ENCODE measurements at places on chromosomes 1 and 21.

- no peaks in the 10 kb centered on the region for H3K4me1 ChIP-seq
- H3K27me3 ChIP-seq, result no peaks in the 10 kb centered on the region
- H3K27ac ChIP-seq, result no peak overlapping the region
- H3K4me3 ChIP-seq, result no peak overlapping the region
These were observed 71.4 kb downstream of the SLC44A5 start for GRCh38 chr1:75539230-75540116.

DNA sequence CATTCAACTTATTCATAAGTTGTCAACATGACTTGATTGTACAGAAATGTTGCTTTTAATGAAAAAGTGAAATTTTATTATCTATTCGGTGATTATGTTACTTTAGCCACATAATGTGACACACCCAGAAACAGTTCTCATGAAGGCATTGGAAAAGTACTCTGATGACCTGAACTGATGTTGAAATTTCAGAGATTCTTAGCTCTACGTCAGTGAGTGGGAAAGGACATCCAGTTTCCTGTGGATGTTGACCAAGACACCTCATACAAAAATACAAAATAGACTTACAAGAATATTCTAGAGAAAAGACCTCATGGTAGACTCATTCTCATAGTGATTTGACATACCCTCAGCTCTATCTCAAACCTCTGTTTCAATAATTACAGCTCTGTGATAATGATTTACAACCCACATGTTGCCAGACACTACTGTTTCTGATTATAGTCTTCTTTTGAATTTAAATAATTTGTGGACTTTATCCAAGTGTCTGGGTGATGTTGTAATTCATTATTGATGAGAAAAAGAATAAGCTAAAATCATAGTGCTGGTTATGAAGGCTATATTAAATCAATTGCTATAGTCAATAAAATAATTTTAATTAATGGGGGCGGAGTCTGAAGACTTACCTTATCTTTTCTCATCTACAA is 37.3 kb downstream of the KCNK2 start:
- H3K4me3 ChIP-seq, result no peak overlapping the region
- H3K4me1 ChIP-seq, result no peaks in the 10 kb centered on the region
- no peak overlapping the region for H3K27ac ChIP-seq
- H3K36me3 ChIP-seq, result no peaks in the 10 kb centered on the region
- DNase-seq, result no peak

DNA sequence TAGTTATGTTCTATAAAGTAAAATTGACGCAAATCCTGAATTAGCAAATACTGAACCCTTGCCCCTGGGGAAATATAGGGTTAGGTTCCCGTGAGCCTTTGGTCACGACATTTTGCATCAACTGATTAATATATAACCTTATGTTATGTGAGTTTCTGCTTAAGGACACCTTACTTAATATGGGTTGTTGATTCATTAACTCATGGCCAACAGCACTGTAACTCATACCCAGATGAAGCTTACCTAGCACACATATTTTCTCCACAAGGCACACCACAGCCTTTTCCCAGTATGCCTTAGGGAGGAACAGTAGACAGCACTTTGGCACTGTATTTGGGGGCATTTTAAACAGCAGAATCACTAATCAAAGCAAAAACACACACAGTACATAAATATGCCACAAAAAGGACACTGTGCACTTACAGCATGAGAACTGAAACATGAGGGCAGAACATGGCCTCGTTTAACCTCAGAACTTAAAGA is 15.1 kb downstream of the INAVA start:
- H3K4me1 ChIP-seq, result peaks cover 17% of the 10 kb centered on the region
- no peak overlapping the region for H3K27ac ChIP-seq
- H3K27me3 ChIP-seq, result no peaks in the 10 kb centered on the region
- H3K4me3 ChIP-seq, result no peak overlapping the region
- DNase-seq, result no peak

- H3K27ac ChIP-seq, result no peak overlapping the region
- H3K27me3 ChIP-seq, result peaks cover 3% of the 10 kb centered on the region
- DNase-seq, result no peak
- no peaks in the 10 kb centered on the region for H3K4me1 ChIP-seq
- no peaks in the 10 kb centered on the region for H3K36me3 ChIP-seq
These were observed 112.4 kb upstream of the ZBTB40 start for GRCh38 chr1:22339237-22339636.

DNA sequence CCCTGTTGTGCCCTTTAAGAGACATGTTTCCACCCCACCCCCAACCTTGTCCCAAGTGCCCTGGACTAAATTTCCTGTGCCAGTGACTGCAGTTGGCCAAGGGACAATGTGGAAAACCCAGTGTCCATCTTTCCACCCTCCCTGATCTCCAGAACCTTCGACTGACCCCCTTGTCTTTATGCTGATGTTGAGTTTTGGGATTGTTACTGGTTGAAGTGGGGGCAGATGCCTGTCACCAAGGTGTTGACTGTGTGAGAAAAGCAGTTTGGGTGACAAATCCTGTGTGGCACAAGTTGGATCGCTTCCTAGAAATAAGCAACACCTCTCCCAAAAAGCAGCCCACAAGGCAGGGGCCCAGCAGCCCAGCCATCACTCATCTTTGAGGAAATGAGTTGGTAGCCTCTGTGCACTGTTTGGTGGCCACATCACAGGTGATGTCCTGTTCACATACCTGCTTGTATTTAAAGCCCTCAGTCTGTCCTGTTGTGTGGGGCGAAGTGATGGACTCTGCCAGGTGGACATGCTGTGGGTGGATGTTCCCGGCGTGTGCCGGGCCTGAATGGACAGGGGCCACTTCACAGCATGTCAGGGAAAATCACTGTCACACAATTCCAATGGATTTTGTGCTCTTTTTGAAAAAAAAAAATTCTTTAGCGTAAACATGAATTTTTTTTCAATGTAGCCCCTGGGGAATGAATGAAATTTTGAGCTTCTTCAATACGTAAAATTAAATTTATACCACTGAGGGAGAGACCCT is 6.6 kb upstream of the MIIP start:
- no peaks in the 10 kb centered on the region for H3K27me3 ChIP-seq
- no peak overlapping the region for H3K27ac ChIP-seq
- no peaks in the 10 kb centered on the region for H3K4me1 ChIP-seq

- DNase-seq, result no peak
- H3K4me3 ChIP-seq, result no peak overlapping the region
- no peaks in the 10 kb centered on the region for H3K36me3 ChIP-seq
- no peaks in the 10 kb centered on the region for H3K4me1 ChIP-seq
These were observed 173.3 kb downstream of the PTPRU start for GRCh38 chr1:29409616-29410015.

- peaks cover 33% of the 10 kb centered on the region for H3K4me1 ChIP-seq
- DNase-seq, result peak; percentile 75
- no peaks in the 10 kb centered on the region for H3K27me3 ChIP-seq
- peak overlapping the region; percentile 61 for H3K27ac ChIP-seq
These were observed 131.5 kb downstream of the CNIH3 start for GRCh38 chr1:224747578-224747977.

- H3K36me3 ChIP-seq, result no peaks in the 10 kb centered on the region
- no peaks in the 10 kb centered on the region for H3K4me1 ChIP-seq
- no peak overlapping the region for H3K27ac ChIP-seq
- peaks cover 3% of the 10 kb centered on the region for H3K27me3 ChIP-seq
- no peak for DNase-seq
These were observed 405.8 kb downstream of the DUSP10 start for GRCh38 chr1:221336126-221336525.

- DNase-seq, result no peak
- no peaks in the 10 kb centered on the region for H3K36me3 ChIP-seq
- no peak overlapping the region for H3K4me3 ChIP-seq
- H3K27me3 ChIP-seq, result no peaks in the 10 kb centered on the region
- no peaks in the 10 kb centered on the region for H3K4me1 ChIP-seq
These were observed 489.8 kb upstream of the TMPRSS15 start for GRCh38 chr21:18893406-18893805.

DNA sequence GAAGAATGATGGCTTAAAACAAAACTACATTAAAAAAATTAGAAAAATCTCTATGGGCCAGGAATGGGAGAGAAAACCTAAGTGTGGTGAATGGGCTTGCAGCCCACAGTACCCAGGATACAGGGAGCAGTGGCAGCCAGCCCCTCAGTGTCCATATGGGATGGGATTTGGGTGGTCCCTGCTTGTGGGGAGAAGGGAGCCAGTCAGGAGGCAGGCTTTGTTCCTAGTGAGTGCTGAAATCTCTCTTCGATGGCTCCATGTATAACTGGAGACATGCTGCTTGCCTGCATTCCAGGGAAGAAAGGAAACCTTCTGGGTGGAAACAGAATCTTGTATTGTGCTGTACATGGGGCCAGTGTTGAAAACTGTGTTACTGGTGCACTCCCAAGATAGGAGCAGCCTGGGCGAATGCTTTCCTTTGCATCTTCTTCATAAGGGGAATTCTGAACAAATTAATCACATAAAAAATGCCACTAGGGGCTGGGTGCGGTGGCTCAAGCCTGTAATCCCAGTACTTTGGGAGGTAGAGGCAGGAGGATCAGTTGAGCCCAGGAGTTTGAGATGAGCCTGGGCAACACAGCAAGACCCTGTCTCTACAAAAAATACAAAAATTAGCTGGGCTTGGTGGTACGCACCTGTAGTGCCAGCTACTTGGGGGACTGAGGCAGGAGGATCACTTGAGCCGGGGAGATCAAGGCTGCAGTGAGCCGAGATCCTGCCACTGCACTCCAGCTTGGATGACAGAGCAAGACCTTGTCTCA is 36.0 kb downstream of the PTPRU start:
- H3K4me3 ChIP-seq, result no peak overlapping the region
- peaks cover 5% of the 10 kb centered on the region for H3K27me3 ChIP-seq
- no peaks in the 10 kb centered on the region for H3K36me3 ChIP-seq
- no peak overlapping the region for H3K27ac ChIP-seq
- no peaks in the 10 kb centered on the region for H3K4me1 ChIP-seq
- DNase-seq, result no peak

DNA sequence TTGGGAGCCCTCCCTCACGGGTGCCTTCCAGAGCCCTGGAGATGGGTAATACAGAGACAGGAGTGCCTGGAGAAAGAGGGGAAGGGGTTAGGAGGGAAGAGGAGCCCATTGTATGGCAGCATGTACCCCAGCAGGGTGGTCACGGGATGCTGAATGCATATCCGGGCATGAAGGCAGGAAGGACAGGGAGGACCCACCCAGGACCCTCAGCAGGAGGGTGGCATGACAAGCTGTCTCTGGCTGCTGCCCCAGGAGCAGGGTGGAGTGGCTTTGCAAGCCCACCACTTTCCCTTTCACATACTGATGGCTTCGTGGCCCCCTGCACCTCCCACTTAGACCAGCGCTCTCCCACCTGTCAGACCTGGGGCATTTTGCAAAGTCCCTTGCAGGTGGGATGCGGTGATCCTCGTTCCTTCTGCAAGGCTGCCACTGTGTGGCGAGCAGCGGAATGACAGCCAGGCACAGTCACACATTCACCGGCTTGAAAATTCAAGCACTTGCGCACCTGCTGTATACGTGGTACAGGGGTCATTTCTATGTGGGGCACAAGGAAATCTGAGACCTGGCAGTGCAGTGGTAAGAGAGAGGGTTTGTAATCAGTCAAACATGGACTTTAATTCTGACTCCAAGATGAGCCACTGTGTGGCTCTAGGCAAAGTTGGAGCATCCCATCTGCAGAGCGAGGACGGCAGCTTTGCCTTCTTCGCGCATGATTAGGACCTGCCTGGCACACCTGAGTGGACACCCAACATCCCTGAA is 53.2 kb upstream of the TMEM51 start:
- H3K27me3 ChIP-seq, result no peaks in the 10 kb centered on the region
- no peak overlapping the region for H3K27ac ChIP-seq
- H3K4me3 ChIP-seq, result no peak overlapping the region
- H3K4me1 ChIP-seq, result peaks cover 4% of the 10 kb centered on the region
- peak; percentile 64 for DNase-seq

DNA sequence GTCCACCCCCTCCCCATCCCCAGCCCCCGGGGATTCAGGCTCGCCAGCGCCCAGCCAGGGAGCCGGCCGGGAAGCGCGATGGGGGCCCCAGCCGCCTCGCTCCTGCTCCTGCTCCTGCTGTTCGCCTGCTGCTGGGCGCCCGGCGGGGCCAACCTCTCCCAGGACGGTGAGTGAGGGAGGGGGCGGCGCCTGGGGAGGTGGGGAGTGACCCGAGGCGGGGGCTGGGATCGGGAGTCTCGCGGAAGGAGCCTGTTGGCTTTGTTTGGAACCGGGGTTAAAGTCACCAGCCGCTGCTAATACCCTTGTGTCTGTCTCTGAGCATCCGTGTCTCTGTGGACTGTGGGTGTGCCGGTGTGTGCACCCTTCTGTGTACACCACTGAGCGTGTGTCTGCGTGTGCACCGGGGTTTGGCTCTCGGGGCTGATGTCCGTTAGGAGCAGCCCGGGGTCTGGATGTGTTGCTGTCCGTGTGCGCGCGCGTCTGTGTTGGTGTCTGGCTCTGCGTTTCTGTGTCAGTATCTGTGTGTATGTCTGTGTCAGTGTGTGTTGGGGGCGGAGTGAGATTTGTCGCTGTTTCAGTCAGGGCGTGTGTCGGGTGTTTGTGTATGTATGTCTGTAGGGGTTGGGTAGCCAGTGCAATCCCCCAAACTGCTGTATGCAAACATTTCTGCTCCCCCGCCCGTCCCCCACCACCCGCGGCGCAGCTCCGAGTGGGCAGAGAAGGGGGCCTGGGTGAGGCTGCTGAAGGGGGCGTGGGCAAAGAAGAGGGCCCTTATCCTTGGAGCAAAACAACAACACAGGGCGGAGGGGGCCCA is 480 bp downstream of the CADM3 start:
- peaks cover 23% of the 10 kb centered on the region for H3K27me3 ChIP-seq
- H3K4me3 ChIP-seq, result no peak overlapping the region
- no peaks in the 10 kb centered on the region for H3K4me1 ChIP-seq
- no peak for DNase-seq
- H3K27ac ChIP-seq, result no peak overlapping the region

DNA sequence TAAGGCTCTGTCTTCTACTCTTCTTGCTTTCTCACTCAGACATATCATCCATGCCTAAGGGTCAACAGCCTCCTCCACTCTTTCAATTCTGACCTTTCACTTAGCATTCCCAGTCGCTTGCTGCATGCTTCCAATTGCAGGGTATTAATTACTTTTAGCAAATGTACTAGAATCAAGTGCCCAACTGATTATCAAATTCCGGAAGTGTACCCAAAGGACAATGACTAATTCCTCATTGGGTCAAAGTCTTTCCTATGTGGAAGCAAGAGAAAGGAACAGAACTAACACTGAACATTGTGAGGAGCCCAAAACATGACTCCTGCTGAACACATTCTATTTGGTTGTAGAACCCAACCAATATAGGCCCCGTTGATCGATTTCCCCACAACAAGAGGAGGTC is 101.8 kb downstream of the APP start:
- H3K27me3 ChIP-seq, result no peaks in the 10 kb centered on the region
- H3K4me1 ChIP-seq, result peaks cover 16% of the 10 kb centered on the region
- no peak overlapping the region for H3K4me3 ChIP-seq
- DNase-seq, result no peak
- no peak overlapping the region for H3K27ac ChIP-seq

DNA sequence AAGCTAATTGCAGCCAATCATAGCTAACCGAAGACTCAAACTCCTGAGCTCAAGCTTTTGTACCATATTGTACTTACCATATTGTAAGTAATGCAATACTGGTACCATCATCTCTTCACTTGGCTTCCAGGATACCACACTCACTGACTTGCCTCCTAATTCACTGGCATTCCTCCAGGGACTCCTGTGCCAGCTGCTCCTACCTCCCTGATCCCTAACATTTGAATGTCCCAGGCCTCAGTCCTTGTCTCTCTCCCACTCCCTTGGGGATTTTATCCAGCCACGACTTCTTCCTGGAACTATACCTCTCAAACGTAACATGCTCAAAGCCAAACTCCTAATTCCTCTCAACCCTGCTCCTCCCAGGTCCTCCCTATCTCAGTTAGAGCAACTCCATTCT is 33.8 kb downstream of the USP48 start:
- H3K27me3 ChIP-seq, result no peaks in the 10 kb centered on the region
- no peak for DNase-seq
- peaks cover 83% of the 10 kb centered on the region for H3K36me3 ChIP-seq
- no peak overlapping the region for H3K27ac ChIP-seq
- no peak overlapping the region for H3K4me3 ChIP-seq
